ENCODE measurements at places on chromosomes 6 and 20. TPM values are rescaled to one million over a fixed set of nuclear protein-coding genes. Genes with fewer than 3 reads are reported as not detected.

GRCh38 chr6:42791706-42792320 lies 10.0 kb downstream of the BICRAL start:
- DNase-seq, result no peak

- DNase-seq, result no peak
Measured at GRCh38 chr6:143322386-143322785, 128.1 kb downstream of the ADAT2 start.

DNA sequence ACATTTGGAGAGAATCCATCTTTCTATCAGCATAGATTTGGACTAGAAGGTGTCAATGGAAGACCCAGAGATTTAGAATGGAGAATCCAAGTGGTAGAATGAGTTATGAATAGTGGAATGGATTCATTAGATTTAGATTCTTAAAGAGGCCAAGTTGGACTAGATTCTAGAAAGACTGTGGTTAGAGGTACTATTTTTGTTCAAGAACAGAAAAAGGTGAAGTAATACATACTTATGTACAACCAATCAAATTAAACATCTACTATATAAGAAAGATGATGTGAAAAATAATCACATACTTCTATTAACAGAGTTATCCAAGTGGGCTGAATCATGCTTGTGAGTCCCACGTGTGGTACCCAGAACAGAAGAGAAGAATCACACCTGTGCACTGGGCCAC lies 33.8 kb upstream of the ADTRP start:
- DNase-seq, result no peak

- no peak for DNase-seq
Measured at GRCh38 chr20:14878676-14879019, 541.2 kb upstream of the FLRT3 start.

DNA sequence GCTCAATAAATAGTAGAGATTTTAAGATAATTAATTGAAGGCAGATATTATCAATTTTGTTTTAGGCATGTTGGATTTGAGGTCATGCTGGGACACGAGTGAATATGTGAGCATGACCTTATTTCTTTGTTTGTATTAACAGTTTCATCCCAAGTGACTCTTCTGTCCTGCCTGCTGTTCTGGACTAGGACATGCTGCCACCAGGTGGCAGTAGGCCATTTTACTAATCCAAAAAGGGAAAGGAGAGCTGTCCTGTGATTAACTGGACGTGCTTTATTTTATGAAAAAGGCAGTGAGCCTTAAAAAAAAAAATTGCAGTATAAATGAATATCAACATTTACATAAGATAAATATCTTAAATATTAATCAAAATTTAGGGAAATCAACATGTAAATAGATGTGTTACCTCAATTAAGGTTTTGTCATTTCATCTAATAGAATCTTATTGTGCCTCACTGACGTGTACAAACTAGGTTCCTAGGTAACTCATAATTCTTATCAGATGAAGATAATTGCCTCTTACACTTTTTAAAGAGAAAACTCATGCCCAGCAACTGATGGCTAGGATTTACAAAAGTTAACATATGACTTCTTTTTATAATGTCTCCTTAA lies 49.8 kb downstream of the FRK start:
- DNase-seq, result peak; percentile 8

DNA sequence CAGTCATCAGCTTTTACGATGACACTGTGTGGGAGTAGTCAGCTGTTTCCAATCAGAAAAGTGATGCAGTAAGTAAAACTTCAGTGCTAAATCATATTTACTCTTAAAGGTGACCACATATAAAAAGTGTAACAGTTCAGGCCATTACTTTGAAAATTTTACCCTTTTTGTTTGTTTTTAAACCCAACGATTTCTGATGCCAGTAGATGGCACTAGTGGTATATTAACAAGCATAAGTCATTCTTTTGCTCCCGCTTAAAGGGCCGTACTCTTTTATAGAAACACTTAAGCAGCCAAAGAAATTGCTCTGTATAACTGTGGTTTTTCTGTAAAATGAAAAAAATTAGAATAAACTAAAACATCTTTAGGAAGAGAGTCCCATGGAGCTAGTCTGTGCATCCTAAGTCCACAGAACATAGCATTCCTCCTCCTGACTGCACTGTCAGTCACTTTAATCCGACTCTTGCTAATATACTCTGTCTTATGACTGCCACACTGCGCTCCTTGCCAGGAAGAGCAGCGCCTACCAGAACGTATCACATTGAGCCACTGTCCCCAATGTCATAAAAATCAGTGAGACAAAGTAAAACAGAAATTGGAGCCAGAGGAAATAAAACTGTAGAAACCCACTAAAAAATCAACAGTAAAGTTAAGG lies 25.0 kb downstream of the HEBP2 start:
- peak; percentile 30 for DNase-seq

GRCh38 chr6:7546020-7546369 lies 4.5 kb downstream of the DSP start:
- no peak for DNase-seq

DNA sequence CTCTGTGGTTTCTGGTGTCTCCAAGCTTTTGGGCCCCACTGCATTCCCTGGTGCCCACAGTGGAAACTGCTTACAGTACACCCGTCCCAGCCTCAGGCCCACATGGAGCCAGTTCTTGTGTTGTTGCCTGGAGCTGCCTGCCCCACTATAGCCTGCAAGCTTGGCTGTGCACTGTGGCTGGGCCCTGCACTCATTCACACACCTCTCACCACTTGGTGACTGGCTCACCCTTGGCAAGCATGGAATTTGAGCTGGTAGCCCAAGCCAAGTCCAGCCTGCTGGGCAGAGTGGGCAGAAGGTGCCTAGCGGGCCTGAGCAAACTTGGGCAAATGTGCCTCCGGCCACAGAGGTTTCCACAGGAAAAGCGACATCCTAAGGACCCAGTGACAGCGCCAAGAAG lies 472.3 kb downstream of the MMUT start:
- no peak for DNase-seq

- no peak for DNase-seq
Measured at GRCh38 chr6:124659427-124659826, 302.8 kb upstream of the RNF217 start.

- peak; percentile 7 for DNase-seq
Measured at GRCh38 chr6:14026831-14027539, 90.6 kb upstream of the CD83 start.

DNA sequence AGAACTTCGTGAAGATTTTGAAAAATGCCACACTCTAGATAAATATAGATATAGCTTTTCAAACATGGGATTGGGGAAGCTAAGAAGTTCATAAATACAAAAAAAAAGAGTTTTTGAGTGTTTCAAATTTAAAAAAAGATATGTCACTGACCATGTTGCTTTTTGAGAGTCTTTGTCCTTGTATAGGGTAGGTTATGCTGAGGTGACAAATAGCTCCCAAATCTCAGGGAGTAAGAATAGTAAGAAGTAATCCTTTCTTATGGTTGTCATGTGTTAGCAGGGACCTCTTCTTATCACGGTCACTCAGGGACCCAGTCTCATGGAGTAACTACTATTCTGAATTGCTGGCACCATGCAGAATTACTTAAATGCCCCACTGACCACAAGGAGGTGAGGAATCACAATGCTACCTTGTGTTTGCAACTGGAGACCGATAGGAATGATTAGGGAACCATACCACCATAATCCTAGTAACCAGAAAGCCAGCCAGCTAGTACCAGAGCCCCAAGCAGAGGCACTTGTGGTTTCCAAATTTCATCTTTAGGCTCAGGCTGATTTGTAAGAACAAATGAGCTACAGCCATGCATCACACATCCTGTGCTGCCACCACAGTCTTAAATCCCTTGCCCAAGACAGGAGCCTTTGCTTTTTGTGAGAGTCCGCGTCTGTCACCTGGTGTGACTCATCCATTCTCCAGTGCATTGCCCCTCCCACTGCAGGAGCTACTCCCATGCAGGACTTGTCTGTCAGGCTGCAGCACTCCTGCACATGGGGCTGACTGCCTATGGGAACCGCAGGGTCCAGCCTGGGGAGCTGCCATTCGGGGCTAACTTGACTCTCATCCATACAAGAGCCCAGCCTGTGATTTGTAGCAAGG lies 42.4 kb upstream of the ADGRF4 start:
- DNase-seq, result no peak

DNA sequence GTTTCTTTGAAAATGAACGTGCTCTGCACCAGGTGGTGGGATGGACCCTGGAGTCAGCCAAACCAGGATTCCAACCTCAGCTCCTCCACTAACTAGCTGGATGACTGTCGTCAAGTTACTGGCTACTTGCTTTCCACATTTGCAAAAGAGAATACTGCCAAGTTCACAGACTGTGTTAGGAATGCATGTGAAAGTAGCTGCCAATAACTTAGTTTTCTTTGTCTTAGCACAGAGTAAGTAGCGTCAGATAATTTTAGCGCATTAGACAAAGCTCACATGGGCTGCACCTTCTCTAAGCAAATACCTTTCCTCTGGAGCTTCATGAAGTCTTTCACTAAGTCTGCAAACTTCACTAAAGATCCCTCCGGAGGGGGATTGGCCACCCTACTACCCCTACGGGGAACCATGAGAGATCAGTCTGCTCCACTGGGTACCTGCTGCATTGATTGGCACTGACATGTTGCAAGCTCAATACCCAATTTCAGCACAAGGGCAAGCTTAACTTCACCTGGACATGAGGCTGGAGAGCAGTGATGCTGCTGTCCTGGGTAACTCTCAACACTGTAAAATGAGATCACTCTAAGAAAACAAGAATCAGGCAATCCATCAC lies 113.9 kb downstream of the MBOAT1 start:
- DNase-seq, result no peak

DNA sequence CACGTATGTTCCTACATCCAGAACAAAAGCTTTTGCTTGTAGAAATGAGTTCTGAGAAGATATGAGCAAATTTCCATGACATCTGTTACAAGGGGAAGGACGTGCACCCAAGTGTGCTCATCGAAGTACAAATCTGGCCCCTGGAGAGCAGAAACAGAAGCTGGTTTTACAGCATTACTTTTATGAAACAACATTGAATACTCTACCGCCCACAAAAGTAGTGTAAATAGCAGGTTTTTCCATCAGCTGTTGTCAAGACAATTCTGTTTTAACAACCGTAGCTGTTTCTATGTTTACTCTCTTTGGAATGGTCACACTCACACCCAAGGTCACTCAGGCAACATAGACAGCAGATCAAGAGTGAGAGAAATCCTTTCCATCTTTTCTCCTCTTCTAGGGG lies 114.2 kb upstream of the SSTR4 start:
- no peak for DNase-seq

DNA sequence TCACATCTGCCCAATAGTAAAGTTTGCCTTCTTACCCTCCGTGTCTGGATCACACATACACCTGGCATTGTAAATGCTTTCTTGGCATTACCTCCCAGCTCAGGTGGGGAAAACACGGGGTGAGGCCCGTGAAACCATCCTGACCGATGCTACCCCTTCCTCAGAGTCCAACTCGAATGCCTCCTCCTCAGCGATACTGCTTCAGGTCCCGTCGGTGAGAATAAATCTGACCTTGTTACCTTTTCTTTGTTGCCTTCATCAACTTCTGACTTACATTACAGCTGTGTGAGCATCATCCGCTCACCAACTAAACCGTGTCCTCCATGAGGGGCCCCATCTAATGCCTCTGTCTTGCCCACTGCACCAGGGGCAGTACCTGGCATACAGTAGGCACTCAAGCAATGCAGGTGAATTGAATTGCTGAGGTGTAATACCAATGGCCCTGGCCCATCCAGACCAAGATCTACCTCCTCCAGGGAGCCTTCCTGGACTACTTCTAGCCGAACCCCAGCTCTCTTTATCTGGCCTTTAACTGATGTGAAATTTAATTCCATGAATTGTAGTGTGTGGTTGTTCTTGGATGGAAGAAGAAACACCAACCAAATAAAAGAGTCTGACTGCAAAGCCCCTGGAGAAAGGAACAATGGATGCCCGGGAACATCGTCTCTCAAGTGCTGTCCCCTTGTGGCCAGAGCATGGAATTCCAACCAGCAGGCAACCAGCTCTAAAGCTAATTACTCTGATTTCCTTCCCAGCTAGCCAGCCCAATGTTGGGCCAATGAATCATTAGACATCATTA lies 141.5 kb downstream of the ANKRD60 start:
- DNase-seq, result peak; percentile 15

DNA sequence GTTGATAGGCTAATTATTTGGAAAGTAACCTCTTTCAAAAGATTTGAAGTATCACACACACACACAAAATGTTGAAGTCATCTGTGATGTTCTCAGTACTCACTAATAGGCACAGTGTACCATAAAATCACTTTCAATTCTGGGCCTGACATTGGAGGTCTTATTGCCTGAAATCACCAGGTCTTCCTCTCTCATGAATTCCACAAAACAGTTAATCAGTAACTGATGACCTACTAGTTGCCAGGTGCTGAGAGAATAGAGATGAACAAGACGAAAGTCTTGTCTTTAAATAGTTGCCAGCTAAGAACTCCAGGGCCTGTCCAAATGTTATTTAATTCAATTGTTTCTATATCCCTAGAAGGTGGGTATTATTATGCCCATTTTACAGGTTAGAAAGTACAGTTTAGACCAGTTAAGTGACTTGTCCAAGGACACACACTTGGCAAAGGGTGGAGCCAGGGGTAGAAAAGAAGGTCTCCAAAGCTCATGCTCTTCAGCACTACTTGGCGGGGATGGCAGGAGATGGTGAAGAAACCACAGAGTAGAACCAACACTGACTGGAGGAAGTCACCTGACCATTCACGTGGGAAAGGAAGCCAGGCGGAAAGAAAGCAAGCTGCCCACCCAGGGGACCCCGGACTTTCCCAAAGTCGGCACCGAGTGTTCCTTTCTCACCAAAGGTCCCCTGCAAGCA lies 116.4 kb downstream of the KIF6 start:
- no peak for DNase-seq

DNA sequence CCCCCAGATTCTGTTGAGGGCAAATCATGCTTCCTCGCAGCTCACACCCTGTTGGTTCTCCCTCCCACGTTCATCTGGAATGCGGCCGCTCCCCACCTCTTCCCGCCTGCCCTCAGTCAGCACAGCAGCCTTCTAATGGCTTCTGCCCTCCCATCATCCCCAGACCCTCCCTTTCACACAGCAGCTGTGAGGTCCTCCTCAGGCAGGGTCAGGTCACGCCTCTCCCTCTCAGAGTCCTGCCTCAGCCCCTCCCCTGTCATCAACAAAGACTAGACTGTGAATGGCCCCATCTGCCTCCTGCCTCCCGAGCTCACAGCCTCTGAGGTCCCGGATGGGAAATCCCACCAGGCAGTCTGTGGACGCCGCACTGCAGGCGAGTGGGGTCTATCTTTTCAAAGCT lies 7.9 kb upstream of the BHLHE23 start:
- DNase-seq, result no peak

Gene PSORS1C1
- 2.4 TPM for total RNA-seq

Gene PPP1R16B
- 144 TPM for total RNA-seq

Gene BMP7
- total RNA-seq, result not detected

Gene HLA-DMB
- not detected for total RNA-seq

Gene SNAP25
- not detected for total RNA-seq

Gene CAPN11
- total RNA-seq, result 0.67 TPM

Data from pulmonary artery endothelial cell (primary cell).